ENCODE measurements at places on chromosomes 2 and 18.

DNA sequence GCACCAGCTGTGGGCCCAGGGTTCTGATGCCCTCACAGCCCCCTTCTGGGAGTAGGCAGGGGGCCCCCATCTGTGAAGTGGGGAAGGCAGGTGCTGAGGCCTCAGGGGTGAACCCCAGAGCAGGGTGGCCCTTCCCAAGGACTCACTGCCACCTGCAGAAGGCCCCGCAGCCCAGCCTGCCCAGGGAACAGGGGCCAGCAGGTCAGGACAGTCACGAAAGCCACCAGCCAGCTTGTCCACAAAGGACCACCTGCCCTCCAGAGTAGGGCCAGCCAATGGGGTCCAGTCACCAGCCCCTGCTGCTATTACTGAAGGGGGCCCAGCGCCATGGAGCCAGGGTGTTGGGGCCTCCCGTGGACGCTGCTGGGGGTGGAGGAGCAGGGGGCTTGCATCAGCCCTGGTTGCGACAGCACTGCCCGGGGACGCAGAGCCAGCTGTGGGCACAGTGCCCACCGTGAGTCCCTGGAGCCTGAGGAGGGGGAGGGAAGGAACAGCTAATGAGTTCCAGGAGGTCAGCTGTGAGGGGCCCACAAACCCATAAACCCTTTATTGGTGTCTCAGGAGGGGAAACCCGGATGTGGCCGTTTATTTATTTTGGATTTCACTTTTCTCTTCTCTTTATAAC is 11.5 kb upstream of the SNED1 start:
- H3K27ac ChIP-seq = no peak overlapping the region
- no peaks in the 10 kb centered on the region for H3K27me3 ChIP-seq
- H3K4me1 ChIP-seq = peaks cover 15% of the 10 kb centered on the region
- no peak overlapping the region for H3K4me3 ChIP-seq

GRCh38 chr2:176960736-176961520 is 251.7 kb upstream of the HNRNPA3 start:
- H3K27ac ChIP-seq = no peak overlapping the region
- H3K4me3 ChIP-seq = no peak overlapping the region
- H3K27me3 ChIP-seq = no peaks in the 10 kb centered on the region
- H3K36me3 ChIP-seq = no peaks in the 10 kb centered on the region

DNA sequence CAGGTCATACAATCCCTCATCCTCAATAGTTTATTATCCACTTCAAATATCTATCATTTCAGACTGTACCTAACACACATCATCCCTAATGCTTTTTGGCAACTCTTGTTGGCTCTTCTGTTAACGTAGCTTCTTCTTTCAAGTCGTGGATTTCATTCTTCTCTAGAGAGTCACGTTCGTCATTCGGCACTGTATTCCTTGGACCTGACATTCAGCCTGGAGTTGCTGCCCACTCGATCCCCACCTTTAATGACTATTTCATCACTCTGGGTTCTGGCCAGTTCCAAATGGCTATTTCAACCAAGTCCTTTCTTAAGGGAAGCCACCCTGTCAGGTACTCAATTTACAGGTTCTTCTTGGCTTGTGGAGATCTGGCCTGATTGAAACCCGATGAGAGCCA is 192.2 kb upstream of the RASGRP3 start:
- no peaks in the 10 kb centered on the region for H3K4me1 ChIP-seq
- H3K27me3 ChIP-seq = no peaks in the 10 kb centered on the region
- no peak for DNase-seq
- no peak overlapping the region for H3K27ac ChIP-seq

- peak; percentile 47 for DNase-seq
- peak overlapping the region; percentile 86 for H3K27ac ChIP-seq
- peaks cover 6% of the 10 kb centered on the region for H3K4me1 ChIP-seq
- H3K27me3 ChIP-seq = no peaks in the 10 kb centered on the region
Measured at GRCh38 chr2:176002688-176003210, 682 bp upstream of the LNPK start.

- H3K27me3 ChIP-seq = no peaks in the 10 kb centered on the region
- no peak for DNase-seq
- no peak overlapping the region for H3K4me3 ChIP-seq
- H3K4me1 ChIP-seq = peaks cover 9% of the 10 kb centered on the region
- no peaks in the 10 kb centered on the region for H3K36me3 ChIP-seq
Measured at GRCh38 chr18:62767836-62768557, 52.7 kb downstream of the PHLPP1 start.

GRCh38 chr2:222433332-222434173 is 9.2 kb downstream of the SGPP2 start:
- no peaks in the 10 kb centered on the region for H3K36me3 ChIP-seq
- H3K4me3 ChIP-seq = no peak overlapping the region
- no peak overlapping the region for H3K27ac ChIP-seq

DNA sequence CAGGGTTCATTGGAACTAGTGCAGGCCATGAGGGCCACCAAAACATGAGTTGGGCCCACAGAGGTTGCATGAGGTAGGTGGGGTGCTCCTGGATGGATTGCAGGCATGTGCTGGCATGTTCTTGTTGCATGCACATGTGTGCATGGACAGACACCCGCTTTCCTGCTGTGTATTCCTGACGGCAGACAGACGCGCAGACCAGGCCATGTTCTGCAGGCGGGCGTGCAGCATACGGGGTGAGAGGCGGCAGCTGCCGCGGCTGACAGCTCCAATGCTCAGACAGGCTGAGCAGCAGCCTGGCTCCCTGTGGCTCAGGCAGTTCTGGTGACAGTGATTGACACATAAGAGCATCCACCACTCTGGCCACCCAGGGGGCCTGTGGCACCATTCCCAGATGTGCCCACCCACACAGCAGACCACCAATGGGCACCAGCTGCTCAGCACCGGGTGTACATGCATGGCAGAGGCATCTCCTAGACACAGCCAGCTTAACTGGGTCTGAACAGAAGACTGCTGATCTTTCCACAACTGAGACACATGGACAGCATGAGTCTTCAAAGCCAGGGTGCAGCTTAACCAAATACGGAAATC is 21.2 kb downstream of the HS1BP3 start:
- peak; percentile 30 for DNase-seq
- peaks cover 11% of the 10 kb centered on the region for H3K4me1 ChIP-seq
- no peaks in the 10 kb centered on the region for H3K36me3 ChIP-seq
- H3K27me3 ChIP-seq = no peaks in the 10 kb centered on the region

GRCh38 chr2:216465579-216466195 is 33.0 kb upstream of the RPL37A start:
- no peaks in the 10 kb centered on the region for H3K36me3 ChIP-seq
- H3K4me1 ChIP-seq = no peaks in the 10 kb centered on the region
- no peak overlapping the region for H3K4me3 ChIP-seq
- no peak overlapping the region for H3K27ac ChIP-seq
- no peaks in the 10 kb centered on the region for H3K27me3 ChIP-seq
- no peak for DNase-seq

DNA sequence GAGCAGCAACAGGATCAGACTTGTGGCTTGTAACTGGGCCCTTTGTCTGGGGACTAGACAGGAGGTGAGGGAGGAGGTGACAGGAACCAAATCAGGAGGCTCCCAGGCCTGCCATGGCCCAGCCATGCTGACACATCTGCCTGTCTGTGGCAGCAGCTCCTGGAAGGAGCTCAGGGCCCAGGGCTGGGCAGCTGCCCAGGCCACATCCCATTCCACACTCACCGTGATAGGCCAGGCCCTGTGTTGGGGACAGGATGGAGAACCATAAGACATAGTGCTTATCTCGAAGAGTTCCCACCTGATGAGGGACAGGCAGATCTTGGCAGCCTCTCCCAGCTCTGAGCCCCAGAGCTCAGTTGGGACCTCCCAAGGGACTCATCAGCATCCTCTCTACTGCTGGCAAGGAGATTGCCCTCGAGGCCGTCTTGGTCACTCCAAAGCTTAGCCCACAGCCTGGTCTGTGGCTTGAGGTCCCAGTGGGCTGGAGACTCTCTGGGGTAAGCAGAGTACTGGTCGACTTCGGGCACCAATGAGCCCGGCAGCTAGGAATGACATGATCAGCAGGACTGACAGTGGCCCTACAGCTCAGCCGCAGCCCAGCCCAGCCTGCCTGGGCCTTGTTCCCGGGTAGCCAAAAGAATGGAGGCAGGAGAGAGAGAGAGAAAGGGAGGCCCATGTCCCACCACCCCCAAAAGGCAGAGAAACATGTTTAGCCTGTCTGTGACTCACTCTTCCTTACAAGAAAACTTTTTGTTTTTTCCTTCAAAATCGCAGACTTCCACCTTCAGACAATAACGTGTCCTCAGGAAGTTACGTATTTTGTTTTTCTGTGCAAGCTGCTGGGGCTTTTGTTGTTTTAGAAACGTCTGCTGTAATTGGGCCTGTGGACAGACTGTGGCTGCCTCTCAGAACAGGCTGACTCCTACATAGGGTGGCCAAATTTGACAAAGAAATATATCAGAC is 82.1 kb downstream of the HS1BP3 start:
- H3K27ac ChIP-seq = no peak overlapping the region
- no peak for DNase-seq
- no peak overlapping the region for H3K4me3 ChIP-seq
- peaks cover 12% of the 10 kb centered on the region for H3K4me1 ChIP-seq
- no peaks in the 10 kb centered on the region for H3K27me3 ChIP-seq

- no peak for DNase-seq
- no peaks in the 10 kb centered on the region for H3K4me1 ChIP-seq
Measured at GRCh38 chr2:190802626-190803209, 77.9 kb upstream of the GLS start.

All from left lung (tissue), 14 donors.